ENCODE measurements at places on chromosomes 7 and 10.

GRCh38 chr10:126776168-126776567, 105.7 kb upstream of the C10orf90 start:
- DNase-seq = no peak

DNA sequence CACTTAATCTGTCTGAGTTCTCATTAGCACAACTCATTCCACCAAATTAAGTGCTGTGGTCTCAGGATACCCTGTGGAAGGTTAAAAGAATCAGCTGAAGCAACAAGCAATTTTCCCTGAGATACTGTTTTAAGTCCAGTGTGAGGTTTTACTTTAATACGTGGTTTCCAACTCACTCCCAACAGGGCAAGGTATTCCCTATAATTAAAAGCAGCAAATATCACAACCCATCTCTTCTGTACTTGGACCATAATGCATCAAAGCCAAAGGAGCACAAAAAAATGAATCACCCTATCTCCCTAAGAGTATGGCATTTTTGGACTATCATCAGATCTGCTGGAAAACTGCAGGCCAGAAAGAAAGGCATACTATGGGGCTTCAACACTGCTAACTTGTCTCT, 4.9 kb downstream of the CADPS2 start:
- no peak for DNase-seq

DNA sequence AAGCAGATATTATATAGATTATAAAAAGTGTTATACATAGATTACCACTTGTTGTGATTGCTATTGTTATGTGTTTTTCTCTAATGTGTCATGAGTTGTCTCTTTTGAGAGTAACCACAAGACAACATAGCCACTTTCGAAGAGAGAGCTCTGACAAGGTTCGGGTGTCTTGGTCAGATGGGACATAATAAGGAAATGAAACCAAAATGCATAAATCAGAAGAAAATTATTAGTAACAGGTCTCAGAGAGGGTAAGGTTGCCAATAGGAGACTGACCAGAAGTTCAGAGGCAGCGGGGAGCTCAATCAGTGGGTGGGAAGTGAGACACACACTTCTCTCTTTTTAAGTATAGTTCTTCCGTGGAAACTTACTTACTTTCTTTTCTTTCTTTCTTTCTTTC, 639.2 kb upstream of the POT1 start:
- DNase-seq = no peak

- no peak for DNase-seq
Measured at GRCh38 chr7:22542669-22543068, 42.7 kb upstream of the STEAP1B start.

DNA sequence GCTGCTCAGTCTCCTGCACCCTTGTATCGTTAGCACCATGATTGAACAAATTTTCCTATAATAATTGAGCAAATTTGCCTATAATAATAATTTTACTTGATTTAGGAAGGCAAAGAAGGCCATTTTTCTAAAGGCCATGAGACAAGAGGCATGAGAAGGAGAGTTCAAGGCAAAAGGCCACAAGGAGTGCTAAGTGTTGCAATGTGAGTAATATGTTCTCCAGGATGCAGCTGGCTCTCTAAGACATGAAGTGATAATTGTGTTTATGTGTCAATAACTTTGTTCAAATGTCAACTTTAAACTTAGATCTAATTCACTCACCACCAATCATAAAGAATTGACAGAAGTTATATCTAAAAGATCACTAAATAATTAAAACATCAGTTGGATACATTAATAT, 53.8 kb downstream of the SGCE start:
- no peak for DNase-seq

GRCh38 chr10:6012121-6012905, 35.0 kb upstream of the IL15RA start:
- DNase-seq = no peak

DNA sequence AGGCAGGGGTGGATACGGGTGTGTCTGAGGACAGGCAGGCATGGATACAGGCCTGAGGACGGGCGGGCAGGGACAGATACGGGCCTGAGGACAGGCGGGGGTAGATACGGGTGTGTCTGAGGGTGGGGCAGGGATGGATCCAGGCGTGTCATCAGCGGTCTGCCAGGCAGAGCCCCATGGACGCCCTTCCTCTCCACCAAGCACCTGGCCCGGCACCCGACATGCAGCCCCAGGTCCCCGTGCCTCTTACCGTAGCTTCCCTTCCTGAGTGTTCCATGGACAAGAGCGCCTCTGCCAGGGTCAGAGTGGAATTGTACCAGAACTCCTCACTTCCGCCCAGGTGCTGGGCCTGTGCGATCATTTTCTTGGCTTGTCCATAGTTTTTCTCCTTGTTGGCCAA, 74.6 kb upstream of the NKX6-2 start:
- DNase-seq = no peak

- no peak for DNase-seq
Measured at GRCh38 chr10:11959966-11960365, 82.6 kb downstream of the UPF2 start.

- DNase-seq = no peak
Measured at GRCh38 chr7:35263396-35263795, 9.5 kb upstream of the TBX20 start.

GRCh38 chr7:30493228-30493627, 11.4 kb downstream of the GGCT start:
- no peak for DNase-seq

GRCh38 chr7:64879086-64879730, 23.9 kb upstream of the ZNF273 start:
- no peak for DNase-seq

DNA sequence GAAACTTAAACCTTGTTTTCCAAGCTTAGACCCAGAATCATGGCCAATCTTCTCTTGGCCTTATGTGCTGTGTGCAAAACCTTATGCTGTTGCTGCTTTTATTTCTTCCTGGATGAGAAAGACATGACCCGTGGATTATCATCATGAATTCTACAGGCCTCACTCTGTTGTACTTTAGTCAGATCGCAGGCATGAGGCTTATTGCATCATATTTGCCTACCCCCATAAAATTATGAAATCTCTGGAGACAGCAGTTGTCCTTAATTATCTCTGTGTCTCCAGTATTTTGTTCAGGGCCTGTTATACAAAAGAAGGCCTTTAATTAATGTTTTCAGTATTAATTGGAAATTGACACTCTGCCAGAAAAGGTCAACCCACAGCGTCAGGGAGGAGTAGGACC, 71.6 kb downstream of the PLCE1 start:
- no peak for DNase-seq

- peak; percentile 44 for DNase-seq
Measured at GRCh38 chr7:18770154-18770811, 274.7 kb downstream of the HDAC9 start.

DNA sequence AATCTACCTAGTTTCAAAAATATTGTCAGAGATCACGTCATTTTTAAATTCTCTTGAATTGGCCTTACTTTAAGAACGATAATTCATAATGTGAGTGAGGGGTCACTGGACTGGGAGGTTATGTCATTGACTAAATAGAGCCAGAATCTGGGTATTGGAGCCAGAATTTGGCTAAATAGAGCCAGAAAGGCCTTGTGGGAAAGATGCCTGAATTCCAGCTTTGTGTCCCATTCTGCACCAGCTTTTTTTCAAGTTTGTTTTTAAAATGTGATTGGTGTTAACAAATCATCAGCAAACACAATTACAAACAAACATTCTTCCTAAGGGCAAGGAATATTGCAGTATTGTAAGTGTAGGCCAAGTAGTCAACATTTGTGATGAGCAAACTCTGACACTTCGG, 233.2 kb upstream of the PRKCQ start:
- DNase-seq = no peak

GRCh38 chr10:91856637-91857036, 52.6 kb downstream of the FGFBP3 start:
- DNase-seq = no peak

DNA sequence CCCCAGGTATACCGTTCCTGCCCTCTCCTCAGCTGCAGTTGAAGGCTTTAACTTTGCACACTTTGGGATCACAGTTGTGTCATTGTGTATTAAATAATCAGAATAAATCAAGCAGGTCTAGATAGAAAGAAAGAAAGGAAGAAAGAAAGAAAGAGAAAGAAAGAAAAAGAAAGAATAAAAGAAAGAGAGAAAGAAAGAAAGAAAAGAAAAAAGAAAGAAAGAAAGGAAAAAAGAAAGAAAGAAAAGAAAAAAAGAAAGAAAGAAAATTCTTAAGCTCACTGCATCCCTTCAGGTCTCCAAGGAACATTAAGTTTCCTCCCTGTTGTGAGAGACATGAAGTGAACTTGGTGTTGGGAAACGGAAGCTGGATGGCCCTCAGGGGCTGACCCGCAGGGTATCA, 17.2 kb upstream of the TRIM24 start:
- no peak for DNase-seq

- no peak for DNase-seq
Measured at GRCh38 chr10:47023237-47024045, 112.2 kb downstream of the PTPN20 start.

DNA sequence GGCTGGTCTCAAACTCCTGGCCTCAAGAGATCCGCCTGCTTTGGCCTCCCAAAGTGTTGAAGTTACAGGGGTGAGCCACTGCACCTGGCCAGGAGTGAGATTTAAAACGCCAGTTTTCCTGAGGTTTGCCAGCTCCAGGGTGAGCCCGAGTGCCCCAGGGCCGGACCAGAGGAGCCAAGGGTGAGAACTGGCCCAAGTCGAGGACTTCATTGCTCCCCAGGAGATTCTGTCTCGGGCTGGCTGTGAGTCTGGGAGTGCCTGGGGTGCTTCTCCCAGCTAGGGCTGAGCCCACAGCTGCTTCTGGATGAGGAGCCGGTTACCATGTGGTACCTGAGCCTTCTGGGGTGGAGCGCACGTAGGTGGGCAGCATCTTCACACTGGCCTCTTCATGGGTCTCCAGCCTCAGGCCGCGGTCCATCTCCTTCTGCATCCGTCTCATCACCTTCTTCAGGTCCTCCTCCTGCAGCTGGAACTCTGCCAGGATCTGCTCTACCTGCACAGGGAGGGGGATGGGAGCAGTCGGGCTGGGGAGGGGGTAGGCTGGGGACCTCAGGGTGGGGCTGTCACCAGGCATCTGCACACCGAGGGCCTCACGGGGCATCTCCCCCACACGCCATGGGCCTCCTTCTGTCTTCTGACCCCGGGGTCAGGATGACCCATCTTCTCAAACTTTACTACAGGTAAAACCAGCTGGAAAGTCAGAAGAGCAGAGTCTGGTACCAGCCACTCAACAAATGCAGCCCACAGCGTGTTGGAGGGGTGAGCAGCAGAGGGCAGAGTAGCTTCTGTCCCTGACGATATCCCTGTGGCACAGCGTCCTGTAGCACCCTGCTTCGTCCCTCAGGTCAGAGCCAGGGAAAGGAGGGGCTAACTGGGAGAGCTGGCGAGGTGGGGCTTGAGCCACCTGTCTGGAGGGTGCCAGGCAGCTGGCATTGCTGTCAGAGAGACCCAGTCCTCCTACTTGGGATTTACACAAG, 12.1 kb upstream of the MYL7 start:
- DNase-seq = no peak

DNA sequence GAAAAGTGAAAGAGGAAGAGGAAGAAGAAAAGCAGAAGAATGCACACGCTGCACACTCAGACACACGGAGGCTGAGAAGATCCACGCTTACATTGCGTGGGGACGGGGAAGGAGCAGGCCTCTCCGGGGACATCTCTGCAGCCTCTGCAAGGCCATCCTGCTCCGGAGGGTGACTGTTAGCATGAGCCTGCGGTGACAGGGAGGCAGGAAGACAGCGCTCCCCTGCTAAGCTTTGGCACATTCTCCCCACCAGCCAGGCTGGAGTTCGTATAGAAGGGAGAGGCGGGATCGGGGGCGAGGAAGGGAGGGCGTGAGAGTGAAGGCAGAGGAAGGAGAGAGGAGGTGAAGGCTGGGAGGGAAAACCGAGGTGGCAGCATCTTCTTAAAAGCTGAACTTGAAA, 366.0 kb upstream of the SHH start:
- DNase-seq = no peak

- DNase-seq = no peak
Measured at GRCh38 chr7:126957443-126957842, 295.3 kb downstream of the GRM8 start.

DNA sequence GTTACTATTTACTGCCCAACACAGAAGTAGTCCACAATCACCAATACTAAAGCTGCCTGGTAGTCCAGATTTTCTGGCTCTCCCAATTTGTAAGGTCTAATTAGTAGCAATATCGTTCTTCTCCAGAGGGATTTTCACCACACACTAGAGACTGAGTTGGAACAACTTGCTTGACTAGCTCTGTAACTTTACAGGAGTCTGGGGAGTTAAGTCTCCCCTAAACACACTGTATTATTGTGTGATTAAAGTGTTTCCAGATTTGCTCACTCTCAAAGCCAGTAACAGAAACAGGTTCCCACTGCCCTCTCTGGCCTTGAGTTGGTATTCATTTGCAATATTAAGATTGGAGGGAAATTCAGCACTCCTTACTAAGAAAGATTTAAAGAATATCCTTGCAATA, 1175.7 kb downstream of the SORCS1 start:
- DNase-seq = no peak

GRCh38 chr7:45593877-45594276, 19.7 kb downstream of the ADCY1 start:
- DNase-seq = no peak

- DNase-seq = no peak
Measured at GRCh38 chr10:35211390-35211789, 84.7 kb downstream of the CREM start.

- DNase-seq = no peak
Measured at GRCh38 chr10:99337901-99338300, 8.7 kb downstream of the CNNM1 start.

- no peak for DNase-seq
Measured at GRCh38 chr7:6501586-6502564, 49.4 kb downstream of the GRID2IP start.

GRCh38 chr7:6612819-6613218, 2.6 kb upstream of the ZNF853 start:
- no peak for DNase-seq

DNA sequence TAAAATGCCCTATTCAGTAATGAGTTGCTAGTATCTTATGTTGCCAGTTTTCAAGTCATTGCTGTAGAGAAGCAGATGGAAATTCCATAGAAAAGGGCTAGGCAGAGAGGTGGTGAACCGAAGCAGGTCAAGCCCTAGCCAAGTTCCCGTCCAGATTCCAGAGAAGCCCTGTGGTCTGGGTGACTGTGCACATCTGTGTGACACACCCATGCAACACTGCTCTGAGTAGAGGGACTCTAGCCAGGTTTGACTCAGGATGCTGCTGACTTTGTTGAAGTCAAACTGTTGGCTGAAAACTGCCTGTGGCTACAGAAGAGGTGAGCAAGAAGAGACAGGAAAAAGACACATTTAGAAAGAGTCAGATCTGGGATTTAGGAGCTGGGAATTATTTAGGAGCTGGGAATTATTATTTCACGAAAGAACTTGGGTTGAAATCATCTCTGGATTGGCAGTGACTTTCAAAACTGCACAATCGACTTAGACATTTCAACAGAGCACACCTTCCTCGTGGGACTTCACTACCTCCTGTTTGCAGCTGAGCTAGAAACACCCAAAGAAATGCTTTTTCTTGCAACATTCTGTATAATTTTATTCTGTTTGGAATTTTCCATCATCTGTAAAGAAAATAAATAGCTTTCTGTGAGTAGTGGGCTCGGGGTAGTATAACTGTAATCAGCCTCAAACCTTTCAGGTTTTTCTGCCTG, 149.1 kb upstream of the PRKCQ start:
- no peak for DNase-seq

Data from AG04449 (cell line).